ENCODE measurements at places on chromosomes 7 and 10.

DNA sequence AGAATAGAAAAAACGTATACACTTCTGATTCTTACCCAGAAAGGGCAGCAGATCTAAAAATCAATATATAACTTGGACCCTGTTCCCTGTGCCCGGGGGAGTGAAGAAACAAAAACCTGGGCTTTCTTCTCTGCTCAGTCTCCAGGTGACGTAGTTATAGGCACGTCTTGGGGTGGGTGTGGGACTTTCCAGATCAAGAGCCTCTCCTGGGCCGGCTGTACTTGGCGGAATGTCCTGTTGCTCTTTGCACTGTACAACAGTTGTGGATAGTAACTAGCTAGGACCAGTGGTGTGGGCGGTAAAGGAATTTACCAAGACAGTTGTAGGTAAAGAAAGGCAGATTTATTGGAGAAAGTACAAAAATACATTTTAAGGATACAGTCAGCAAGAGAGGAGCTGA is 40.4 kb upstream of the STEAP4 start:
- DNase-seq: no peak

DNA sequence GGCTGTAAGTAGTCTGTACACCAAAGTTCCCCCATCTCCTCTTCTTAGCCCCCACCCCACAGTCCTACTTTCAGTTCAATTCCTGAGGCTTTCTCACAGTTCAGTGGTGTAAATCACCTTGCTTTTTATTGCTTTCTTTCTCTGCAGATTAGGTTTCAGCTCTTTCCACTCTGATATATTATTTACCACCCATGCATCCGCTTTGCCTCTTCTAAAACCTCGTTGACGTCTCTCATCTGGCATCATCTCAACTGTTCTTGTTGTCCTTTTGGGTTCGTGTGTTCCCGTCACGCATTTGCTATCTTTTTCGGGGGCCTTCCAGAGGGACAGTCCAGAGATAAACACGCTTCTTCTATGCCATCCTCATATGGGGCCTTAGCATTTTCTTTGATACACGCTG is 597.9 kb upstream of the DPP6 start:
- DNase-seq: no peak

DNA sequence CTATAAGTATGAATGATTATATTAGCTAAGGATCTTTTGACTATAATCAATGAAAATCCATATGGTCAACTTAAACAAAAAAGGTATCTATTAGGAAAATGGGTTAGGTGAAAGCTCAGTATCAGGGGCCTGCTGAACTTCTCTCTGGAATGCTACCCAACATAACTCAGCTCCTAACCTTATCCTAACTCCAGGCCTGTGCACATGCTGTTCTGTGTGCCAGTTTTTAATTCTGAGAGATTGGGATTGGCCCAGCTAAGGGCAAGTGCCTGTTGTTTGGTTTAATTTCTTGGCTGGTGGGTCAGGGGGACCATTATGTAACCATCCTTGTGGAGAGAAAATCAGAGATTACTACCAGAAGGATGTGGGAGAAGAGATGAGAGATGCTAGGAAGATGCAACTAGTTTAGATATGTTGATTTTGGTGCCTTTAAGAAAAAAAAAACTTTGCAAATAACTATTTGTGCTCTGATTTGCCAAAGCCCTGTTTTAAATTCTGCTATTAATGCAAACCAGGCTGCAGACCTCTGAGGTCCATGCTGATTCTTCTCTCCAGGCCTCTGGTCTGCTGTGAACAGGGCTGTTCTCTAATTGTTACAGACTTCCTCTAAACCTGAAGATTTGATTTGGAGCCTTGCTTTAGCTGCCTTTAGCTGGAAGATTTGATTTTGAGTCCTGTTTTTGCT is 23.9 kb upstream of the HDAC9 start:
- no peak for DNase-seq

- DNase-seq: no peak
These were observed 67.9 kb downstream of the OAT start for GRCh38 chr10:124350806-124351205.

All from NCI-H187 (cell line).